ENCODE measurements at places on chromosomes 2 and 18.

DNA sequence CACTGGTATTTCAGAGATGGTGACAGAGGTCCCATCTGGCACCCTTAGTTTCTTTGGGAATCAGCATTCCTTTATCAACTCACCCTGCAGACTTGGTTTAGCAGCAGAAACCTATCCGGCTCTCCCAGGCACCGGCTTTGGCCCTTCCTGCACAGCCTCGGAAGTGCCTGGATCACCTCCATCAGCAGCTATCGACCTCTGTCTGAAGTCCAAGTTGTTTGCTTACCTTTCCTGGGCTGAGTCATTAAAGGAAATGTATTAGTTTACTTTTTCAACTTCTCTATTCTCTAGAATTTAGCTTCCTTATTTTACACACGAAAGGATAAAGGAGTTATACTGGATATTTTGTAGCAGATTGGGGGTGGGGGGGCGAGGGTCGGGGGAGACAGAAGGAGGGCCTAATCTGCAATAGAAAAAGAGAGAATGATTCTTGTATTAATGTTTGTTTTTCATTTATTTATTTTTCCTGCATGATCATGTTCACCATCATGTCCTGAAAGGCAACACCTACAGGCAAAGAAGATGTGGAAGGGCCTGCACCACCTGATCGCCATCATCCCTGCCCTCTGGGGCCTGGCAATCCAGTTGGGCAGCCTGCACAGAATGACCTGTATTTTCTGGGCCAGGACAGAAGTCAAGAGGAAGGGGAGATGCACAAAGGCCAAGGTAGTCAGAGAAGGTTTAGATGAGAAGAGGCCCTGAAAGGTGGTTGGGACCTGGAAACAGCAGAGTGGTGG lies 22.1 kb upstream of the MAT2A start:
- DNase-seq: no peak

GRCh38 chr2:62904344-62904743 lies 146.3 kb upstream of the OTX1 start:
- DNase-seq: no peak

GRCh38 chr2:217436386-217436785 lies 566.4 kb downstream of the TNS1 start:
- no peak for DNase-seq

DNA sequence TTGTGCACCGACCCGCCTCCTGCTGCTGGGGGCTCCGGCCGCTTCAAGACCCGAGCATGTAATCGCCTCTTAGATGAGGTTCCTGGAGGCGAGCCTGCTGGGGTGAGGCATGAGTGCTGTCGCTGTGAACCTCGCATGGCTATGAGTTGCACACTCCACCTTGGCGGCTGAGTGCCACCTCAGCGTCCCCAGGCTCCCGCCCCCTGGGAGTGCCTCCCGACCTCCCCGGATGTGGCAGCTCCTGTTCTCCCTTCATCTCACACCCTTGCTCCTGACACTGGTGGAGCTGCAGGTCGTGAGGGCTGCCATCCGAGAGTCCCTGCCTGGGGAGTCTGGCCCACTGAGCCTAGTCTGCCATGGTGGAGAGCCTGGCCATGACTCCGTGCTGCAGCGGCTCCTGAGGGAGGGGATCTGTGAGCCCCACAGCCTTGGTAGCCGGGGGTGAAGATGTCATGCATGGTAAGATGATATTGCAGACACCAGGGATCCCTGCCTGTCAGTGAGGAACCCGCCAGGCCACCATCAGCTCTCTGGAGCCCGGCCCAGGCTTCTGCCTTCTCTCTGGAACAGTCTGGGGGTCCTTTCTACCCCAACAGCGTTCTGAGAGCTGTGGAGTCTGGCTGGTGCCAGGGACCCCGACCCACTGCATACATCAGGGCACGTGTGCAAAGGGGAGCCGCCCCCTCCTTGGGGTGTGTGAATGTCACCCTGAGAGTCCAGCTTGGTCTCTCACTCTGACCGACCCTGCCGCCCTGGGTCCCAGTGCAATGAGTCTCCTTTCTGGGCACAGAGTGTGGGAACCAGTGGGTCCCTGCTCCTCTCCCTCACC lies 61.6 kb upstream of the HS6ST1 start:
- no peak for DNase-seq

DNA sequence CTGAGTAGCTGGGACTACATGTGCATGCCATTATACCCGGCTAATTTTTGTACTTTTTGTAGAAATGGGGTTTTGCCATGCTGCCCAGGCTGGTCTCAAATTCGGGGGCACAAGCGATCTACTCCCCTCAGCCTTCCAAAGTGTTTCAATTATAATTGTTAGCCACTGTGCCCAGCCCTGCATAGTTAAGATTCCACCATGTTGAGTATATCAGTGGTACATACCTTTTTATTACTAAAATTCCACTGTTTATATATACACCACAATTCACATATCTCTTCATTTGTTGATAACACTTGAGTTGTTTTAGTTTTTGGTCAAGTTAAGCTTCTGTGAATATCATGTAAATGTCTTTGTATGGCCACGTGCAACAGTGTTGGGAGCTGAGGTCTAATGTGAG lies 12.8 kb upstream of the FMNL2 start:
- no peak for DNase-seq

GRCh38 chr2:159711562-159712142 lies 654 bp upstream of the MARCHF7 start:
- DNase-seq: no peak

DNA sequence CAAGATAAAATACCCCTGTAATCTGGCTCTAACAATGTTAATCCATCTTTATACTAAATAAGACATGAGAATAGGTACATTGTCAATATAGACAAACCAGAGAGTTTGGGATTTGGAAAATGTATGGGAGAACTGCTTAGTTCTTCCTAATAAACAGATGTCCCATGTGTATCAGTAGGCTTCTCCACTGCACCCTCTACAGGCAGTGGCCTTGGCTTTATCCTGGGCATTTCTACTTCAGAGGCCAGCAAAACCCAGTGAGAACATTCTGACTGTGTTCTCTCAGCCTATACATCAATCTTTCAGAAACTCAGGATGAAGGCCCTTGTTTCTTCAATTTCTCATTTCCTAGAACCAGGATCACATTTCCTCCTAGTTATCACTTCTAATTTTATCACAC lies 1167.5 kb upstream of the ACVR2A start:
- no peak for DNase-seq

DNA sequence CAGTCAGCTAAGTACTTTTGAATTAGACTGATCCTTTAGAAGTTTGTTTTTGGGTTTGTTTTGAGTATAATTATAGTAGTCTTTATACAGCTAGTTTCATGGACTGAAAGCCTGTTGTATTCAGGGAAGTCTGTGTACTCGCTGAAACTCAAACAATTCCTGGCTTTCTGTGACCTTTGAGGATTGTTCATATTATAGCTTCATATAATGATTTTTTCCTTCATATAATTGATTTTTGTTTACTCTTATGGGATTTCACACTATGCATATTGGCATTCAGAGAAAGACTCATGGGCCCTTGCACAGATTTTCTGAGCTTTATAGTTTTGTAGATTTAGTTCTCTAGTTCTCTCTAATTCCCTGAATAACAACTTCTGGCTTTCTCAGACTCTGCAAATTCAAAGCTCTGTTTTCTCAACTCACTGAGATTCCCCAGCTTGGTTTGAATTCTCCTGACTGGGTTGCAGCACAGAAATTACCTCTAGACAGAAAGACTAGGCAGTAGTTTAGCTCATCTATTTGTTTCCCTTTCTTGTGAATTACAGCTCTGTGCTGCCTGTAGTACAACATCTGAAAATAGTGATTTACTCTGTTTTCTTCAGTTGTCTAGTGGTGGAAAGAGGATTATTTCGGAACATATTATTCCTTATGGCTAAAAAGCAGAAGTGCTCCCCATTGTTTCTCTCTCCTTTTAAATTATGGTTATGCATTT lies 495.9 kb upstream of the CNTNAP5 start:
- no peak for DNase-seq

DNA sequence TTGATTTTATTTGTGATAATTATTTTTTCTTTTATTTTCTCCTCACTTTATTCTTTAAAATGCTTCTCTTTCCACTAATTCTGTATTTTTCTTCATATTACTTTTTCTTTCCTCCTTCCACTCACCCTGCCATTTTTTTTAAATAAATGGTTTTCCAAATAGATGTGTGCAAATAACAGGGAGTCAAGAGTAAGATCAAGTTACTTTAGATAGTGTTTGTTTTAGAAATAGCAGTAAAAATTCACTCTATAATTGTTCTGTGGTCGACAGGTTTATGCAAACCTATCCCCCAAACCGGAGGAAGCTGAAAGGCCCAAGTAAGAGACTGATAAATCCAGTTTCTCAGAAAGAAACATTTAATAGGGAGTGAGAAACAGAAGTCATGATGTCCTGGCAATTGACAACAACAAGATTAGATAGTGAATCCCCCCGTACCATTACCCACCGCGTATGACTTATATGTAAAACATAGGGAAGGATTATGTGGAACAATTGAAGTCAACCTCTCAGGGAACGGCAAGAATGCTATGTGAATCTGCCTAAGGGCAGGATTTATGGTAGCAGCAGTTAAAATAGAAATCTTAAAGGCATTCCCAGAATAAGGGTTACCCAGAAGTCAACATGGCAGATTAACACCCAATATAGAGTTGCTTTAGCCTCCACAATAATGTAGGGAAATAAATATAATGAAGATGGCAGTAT lies 75.5 kb downstream of the KYNU start:
- no peak for DNase-seq

DNA sequence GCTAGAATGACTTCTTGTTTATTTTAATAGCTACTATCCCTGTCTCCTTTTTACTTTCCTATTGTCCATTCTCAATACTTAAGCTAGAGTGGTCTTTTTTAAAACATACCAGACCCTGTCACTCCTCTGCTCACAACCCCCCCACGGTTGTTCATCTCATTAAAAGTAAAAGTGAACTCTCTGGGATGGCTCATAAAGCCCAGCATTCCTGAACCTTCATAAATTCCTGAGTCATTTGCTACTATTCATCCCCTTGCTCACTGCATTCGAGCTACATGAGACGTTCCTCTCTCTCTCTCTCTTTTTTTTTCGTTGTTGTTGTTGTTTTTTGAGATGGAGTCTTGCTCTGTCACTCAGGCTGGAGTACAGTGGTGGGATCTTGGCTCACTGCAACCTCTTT lies 148.7 kb upstream of the DSEL start:
- DNase-seq: no peak

DNA sequence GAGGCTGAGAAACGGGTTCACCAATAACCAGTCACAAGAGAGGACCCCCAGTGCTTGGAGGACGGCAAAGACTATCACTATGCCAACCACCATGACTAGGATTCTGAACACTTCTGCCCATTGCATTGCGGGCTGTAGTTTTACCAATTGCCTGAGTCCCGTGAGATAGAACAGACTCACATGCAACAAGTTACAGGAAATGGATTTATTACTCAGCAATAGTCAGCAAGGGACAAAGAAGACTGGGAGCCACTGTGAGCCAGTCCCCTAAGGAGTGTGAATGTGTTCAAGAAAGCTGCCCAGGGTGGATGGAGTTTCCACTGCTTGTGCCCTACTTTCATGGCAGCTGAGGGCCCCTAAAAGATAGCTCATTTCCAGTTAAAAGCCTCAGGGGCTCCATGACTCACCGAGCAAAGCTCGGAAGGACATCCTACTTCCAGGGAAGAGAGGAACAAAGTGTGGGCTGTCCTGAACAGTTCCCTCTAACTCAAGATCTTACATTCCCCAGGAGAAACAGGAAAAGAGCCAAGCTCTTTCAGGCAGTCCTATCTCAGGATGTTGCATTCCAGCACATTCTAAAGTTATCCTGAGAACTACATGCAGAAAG lies 54.4 kb downstream of the SLC4A3 start:
- DNase-seq: no peak

DNA sequence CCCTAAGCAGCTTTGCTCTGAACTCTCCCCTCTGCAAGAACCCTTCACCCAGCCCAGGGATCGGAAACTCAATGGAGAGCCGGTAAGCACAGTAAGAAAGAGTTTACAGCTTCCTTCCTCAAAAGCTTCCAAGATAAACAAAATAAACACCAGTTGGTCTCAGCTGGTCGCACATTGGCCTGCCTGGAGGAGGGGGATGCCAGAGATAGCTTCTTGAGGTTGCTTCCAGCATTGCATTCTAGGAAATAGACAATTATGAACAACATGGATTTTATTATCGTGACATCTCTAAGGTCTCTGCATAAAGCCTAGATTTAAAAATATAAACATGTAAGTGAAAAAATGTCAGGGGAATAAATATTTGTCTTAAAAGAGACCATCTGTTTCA lies 141.5 kb upstream of the PKDCC start:
- no peak for DNase-seq

DNA sequence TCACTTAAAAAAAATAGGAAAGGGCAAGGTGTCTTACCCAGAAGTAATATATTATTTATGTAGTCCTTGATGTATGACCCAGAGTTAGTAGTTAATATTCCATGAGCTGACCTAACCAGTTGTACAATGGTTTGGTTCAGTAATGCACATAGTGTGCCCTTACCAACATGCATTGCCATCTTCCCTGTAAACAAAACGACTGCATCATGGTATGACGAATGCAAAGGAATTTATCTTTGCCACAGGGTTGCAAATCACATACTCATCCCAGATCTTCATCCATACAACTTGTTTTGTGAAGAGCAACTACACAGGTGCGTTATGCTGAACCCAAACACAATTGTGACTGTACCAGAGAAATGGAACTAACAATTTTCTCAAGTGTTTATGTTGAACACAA lies 68.9 kb upstream of the ZSWIM2 start:
- DNase-seq: no peak

GRCh38 chr18:8480506-8481328 lies 128.5 kb upstream of the RAB12 start:
- no peak for DNase-seq

DNA sequence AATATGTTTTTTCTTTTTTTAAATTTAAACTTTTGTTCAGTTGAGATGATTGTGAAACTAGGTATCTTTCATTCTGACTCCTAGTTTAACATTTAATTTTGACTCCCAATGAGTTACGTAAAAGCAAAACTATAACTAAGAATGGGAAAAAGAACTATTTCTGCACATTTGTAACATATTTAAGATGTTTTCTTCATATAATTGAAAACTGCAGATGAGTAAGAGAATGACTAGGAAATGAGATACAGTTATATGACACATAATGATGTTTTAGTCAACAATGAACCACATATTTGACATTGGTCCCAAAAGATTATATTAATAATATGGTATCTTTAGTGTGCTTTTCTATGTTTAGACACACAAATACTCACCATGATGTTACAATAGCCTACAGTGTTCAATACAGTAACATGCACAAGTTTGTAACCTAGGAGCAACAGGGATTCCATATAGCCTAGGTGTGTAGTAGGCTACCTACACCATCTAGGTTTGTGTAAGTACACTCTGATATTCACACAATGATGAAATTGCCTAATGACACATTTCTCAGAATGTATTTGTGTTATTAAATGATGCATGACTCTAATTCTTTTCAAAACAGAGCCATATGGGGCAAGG lies 12.6 kb downstream of the ERMN start:
- DNase-seq: no peak

GRCh38 chr2:239828192-239828972 lies 196.8 kb downstream of the NDUFA10 start:
- DNase-seq: no peak

GRCh38 chr2:163686289-163686688 lies 49.5 kb downstream of the FIGN start:
- no peak for DNase-seq

All from stimulated activated CD8-positive, alpha-beta memory T cell treated with anti-CD3 and anti-CD28 coated beads, Interleukin-7, amount 100 ng/mL, for 48 hours (primary cell).